ENCODE measurements at places on chromosomes 1 and 21.
A peak's percentile ranks its signal among the peaks of the same experiment; 100 is the strongest.

- DNase-seq, result no peak
Observed at GRCh38 chr1:25550683-25551310, 7.4 kb downstream of the LDLRAP1 start.

DNA sequence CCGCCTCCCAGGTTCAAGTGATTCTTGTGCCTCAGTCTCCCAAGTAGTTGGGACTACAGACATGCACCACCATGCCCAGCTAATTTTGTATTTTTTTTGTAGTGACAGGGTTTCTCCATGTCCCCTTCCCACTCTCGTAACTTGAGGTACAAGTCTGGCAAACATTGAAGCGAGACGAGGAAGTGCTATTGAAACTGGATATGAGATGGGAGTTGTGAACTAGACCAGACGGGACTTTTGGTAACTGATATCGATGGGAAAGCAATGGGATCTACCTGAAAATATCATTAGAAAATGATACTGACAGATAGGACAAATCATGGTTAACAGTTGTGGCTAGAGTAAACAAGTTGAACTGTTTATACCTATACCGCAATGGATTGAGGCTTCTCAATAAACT lies 95.2 kb upstream of the TRABD2B start:
- no peak for DNase-seq

DNA sequence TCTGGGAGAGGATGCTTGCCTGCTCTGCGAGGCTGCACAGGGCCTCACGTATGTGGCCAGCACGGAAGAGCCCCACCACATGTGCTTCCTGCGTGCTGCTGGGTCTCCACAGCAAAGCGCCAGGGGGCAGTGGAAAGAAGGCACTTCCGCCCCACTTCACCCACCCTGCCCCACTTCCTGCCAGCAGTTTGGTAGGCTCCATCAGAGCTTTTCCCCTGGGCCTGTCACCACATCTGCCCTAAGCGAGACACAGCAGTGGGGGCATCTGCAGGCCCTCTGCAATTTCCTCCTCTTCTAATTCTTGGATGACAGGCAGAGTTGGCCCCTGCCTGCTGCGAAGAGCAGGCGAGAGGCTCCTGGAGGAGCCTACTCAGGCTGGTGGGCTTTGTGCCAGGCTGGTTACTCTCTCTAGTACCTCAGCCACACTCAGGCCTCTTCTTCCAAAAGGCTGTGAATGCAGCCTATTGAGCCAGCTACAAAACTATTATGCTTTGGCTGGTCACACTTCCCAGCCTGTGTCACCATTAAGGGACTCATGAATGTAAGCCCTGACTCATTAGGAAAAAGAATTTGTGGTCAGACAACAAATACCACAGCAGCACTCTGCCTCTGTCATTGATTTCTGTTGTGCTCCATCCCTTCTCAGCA lies 25.0 kb downstream of the CD244 start:
- peak; percentile 95 for DNase-seq

GRCh38 chr1:94107141-94107540 lies 13.8 kb downstream of the ABCA4 start:
- no peak for DNase-seq

GRCh38 chr1:10598389-10598702 lies 123.6 kb downstream of the PEX14 start:
- peak; percentile 8 for DNase-seq

DNA sequence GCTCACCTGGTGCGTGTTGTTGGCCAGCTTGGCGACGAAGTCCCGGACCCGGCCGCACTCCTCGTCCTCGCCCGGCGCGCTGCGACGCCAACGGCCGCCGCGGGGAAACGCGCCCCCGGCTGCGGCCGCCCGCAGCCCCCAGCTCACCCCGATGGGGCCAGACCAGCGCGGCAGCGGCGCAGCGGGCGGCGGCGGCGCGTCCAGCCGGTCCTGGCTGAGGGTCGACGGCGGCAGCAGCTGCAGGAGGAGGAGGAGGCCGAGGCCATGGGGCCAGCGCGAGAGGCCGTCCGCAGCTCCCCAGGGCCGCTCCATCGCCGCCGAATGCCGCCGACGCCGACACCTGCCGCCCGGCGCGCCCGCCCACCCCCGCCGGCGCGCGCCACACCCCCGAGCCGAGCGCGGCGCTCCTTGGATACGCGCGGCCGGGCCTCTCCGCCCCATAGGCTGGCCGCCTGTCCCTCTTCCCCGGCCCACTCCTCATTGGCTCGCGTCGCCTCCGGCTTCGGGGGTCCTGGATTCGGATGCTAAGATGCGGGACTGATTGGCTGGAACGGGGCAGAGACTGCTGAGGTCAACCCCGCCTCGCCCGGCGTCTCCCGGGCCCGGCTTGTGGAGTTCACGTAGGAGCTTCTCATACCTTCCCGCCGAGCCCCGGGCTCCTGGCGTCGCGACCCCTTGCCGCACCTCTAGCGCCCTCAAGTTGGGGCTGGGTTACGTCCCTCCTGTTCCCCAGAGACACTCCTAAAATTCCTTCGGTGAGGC lies at the start of gene SORT1:
Gene SORT1, minus strand, starts transcription at position 338 of the 762 bp plus-strand sequence. Its CDS starts 26 bp downstream, at position 312.
- DNase-seq, result peak; percentile 91

- DNase-seq, result peak; percentile 76
Observed at GRCh38 chr1:244354810-244355278, 96.9 kb downstream of the ADSS2 start.

GRCh38 chr1:174072581-174072980 lies 50.4 kb upstream of the RC3H1 start:
- no peak for DNase-seq

- DNase-seq, result peak; percentile 92
Observed at GRCh38 chr1:6246497-6247467, 2.8 kb downstream of the HES3 start.

- DNase-seq, result no peak
Observed at GRCh38 chr1:188061881-188062280, 1233.1 kb downstream of the PLA2G4A start.

GRCh38 chr1:25587290-25587689 lies 29.3 kb upstream of the MAN1C1 start:
- DNase-seq, result no peak

- no peak for DNase-seq
Observed at GRCh38 chr1:240136402-240136801, 44.7 kb downstream of the FMN2 start.

GRCh38 chr1:109904105-109904817 lies 6.4 kb upstream of the CSF1 start:
- DNase-seq, result no peak

GRCh38 chr1:229098903-229099578 lies 171.9 kb upstream of the RAB4A start:
- DNase-seq, result no peak

- no peak for DNase-seq
Observed at GRCh38 chr1:32878637-32879041, 7.7 kb upstream of the HPCA start.

Measured in hematopoietic multipotent progenitor cell treated with erythropoietin and hydrocortisone succinate and interleukin-3 and kit ligand, for 4 days (in vitro differentiated cells).